ENCODE measurements at places on chromosomes 2 and 18.

DNA sequence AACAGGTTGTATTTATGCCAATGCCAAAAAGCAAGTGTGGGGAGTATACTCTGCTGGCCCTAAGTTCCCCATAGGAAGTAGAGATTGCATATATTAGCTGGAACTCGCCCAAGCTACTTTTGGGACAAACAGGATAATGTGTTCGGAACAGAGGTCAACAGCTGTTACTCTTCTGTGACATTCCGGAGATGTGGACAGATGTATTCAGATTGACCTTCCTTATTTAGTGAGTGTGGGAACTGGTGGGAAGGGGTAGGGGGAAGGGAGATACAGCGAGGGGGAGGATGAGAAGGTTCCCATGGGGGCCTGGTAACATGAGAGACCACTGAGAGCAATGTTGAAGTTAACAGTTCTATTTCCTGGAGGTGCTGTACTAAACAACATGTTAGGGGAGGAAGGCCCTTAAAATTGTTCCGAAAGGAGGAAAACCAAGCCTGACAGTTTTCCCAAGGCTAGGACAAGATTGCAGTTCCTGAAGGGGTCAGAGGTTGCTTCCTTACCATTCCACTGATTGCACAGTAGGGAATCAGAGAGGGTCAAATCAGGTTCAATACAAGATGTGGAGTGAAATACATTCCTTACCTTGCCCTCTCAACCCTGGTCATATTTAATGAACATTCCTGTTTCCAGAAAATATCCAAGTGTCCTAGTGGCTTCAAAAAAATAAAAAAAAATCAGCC, 14.3 kb upstream of the CD28 start:
- no peak for DNase-seq

DNA sequence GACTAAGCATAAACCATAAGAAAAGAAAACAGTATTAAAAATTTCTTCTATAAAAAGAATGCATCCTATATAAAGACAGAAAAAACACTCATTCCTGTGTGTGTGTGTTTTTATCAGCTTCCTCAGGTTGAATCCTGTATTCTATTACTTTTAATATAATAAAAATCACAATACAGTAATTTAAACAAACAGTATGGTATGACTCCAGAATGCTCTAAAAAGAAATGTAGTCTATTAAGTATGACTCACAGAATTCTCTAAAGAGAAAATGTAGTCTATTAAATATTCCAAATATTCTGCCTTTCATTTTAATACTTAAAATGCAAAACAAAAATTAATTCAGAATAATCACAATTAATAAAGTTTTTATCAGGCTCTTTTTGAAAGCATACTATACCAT, 19.8 kb downstream of the CCDC88A start:
- no peak for DNase-seq

DNA sequence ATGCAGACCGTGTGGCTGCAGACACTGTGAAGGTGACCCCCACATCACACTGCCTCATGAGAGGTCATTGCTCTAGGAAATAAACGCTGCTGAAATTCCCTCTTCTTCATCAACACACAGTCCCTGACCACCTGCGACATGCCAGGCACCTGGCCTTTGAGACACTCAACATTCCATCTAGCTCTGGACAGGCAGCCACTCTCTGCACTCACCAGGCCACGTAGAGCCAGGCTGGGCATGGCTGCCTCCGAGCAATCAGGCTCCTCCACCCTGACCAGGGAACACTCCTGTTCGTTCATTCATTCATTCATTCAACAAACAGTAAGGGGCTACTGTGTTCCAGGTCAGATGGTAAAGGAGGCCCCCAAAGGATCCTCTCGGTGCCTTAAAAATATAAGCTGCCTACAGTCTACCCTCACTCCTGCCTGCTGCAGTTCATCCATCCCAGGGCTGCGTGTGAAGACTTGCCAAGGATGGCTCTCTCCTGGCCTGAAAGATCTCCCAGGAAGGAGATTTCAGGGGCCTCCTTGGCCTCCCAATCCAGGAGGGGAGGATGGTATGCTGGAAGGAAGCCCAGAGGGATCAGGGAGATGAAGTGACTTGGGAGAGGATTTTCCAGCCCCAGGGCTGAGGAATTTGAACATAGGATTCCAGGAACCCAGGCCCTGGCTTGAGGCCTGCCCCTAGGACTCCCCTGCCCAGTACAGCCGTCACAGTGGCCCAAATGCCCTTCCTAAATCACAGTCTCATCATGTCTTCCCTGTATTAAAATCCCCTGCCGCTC, 66.7 kb downstream of the TNS1 start:
- no peak for DNase-seq

DNA sequence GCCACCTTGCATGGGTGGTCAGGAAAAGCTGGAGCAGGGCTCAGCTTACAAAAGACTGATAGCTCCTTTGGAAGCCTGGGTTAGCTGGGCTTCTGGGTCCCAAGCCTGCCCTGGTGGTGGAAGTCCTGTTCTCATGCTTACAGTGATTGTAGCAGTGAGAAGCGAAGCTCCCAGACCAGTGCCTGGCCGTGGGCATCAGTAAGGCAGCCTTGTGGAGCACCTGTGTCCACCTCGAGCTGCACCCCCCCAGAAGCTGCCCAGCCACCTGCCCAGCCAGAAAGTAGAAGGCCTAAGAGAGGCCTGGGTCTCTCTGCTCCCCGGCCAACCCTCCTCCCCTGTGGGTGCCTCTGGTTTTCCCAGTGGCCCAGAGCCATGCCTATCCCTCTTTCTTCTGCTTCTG, 10.5 kb downstream of the GLI2 start:
- DNase-seq = no peak

DNA sequence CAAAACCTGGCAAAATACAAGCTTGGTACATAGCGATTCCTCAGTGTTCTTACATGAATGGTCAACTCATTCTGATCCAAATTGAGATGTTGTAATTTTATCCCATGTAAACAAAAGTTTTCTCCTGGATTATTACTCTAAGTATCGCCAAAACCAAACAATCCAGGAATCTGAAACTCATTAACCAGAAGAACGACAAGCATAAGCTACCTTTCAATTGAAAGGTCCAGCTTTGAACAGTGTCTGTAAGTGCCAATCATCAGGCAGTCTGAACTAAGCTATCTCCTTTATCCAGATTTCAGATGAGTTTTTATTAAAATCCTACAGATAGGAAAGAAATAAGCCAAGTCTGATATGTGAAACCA, 2.4 kb downstream of the MEX3C start:
- DNase-seq = no peak

- no peak for DNase-seq
These were observed 16.6 kb downstream of the SERTAD2 start for GRCh38 chr2:64637000-64637635.

DNA sequence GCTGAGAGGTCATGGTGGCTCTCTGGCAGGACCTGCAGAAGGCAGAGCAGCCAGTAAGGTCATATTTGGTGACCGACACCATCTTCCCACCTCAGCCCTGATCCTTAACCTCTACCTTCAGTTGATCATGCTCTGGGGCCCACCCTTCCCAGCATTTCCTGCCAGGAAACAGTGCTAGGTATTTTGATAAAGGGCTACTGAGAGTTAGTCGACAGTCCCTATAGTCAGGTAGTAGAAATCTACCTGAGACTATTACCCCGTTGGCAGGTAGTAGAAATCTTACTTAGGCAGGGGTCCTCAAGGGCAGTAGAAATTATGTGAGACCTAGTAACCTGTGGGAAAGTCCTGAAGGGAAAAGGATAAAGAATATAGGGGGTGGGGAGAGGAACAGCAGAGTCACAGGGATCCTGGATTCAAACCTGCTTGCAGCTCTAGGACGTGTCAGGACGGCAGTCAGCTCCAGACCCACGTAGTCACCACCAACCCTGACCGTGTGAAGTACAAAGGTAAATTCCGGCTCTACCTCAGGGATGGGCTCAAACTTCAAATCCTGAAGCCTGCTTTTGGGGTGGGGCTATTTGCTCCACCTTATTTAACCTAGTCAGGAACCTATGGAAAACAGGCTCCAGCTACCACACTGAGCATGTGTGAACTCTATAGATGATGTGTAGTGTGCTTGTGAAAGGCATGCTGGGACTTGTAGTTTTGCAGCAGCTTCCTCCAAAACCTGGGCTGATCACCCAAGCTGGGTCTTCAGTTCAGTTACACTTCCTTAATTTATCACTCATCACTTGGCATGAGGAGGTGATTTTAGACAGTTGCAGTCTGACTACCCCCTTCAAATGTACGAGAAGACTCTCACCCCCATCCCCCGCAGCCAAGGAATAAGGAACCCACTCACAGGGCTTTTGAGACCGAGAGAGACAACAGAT, at the start of gene DQX1:
Gene DQX1 (minus strand): TSS at position 515 of the 932 bp plus-strand sequence. CDS start 502 bp downstream, at position 13.
- no peak for DNase-seq
